AG20443 (cell line): ENCODE measurements at places on chromosomes 2 and 18.

- DNase-seq = no peak
Measured at GRCh38 chr2:1400943-1401735, 12.1 kb upstream of the TPO start.

- DNase-seq = no peak
Measured at GRCh38 chr2:217755027-217755745, 247.6 kb downstream of the TNS1 start.

- no peak for DNase-seq
Measured at GRCh38 chr2:176873403-176873802, 339.2 kb upstream of the HNRNPA3 start.

GRCh38 chr2:72128059-72128842, 19.4 kb downstream of the CYP26B1 start:
- DNase-seq = no peak

GRCh38 chr2:761384-761783, 84.2 kb upstream of the TMEM18 start:
- DNase-seq = no peak

- DNase-seq = no peak
Measured at GRCh38 chr18:73258375-73259087, 390.7 kb upstream of the NETO1 start.

DNA sequence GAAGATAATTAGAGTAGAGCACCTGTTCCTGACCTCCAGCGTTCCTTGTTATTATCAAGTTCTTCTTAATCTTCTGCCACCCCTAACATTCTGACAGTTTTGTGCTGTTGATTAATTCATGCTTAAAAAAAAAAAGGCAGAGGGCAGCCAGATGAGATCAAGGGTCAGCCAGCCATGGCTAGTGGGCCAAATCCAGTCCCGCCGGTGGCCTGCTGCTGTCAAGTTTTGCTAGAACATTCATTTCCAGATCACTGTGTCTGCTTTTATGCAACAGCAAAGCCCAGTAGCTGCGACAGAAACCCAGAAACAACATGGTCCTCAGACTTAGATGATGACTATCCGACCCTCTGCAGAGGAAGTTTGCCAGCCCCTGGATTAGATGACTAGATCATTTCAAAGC, 101.6 kb downstream of the RNF144A start:
- DNase-seq = no peak

DNA sequence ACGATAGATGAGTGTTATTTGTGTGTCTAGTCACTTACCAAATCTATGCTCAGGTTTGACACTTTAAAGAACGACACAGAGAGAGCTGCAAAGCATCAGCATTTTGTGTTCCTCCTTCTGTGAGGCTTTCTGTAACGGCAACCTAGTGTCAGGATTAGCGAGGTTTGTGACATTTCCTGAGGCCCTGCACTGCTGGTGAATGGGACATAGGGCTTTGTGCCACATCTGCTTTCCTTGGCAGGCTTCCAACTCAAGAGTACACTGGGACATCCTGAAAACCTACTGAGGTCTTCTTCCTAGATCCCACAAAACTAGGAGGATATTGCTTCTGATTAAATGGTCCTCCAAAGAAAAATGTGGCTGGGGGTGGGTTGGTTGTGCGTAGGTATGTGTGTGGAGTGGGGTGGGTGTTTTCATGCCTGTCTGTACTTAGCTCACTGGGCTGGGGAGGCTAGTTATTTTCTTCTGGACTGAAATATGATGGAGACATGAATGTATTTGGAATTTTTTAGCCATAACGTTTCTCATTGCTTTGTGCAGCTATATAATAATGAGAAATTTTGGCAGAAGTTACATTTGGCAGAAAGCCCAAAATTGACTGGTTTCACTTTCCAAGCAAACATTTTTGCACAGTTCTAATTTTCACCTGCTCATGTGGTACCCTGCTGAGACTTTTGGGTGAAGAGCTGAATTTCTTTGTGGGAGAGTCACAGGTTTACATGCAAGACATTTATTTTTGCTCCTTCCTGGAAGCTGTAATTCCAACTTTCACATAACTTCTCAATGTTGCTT, 308.4 kb downstream of the XIRP2 start:
- peak; percentile 19 for DNase-seq

- no peak for DNase-seq
Measured at GRCh38 chr2:148292431-148292830, 271.5 kb downstream of the MBD5 start.

DNA sequence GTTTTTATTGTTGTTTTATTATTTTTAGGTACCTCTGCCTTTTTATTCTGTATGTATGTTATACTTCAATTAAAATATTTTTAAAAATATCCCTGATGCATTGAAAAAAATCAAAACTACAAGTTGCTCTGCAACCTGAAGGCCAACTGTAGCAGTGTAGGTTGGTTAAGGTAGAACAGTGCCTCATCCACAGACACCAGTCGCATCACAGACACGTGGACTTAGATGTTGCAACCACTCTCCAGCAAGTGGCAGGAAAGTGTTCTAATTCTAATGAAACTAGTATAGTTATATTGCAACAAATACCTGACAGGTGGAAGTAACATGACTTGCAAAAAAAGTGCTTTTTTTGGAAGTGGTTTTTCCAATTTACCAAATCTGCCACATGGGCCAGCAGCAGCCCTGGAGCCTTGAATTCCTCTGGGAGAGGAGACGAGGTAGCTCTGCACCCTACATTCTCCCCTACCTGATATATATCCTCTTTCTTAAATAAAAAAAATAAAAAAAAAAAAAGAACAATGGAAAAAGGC, 28.4 kb upstream of the SLC3A1 start:
- DNase-seq = no peak

GRCh38 chr2:142915502-142915901, 38.0 kb downstream of the KYNU start:
- DNase-seq = no peak

GRCh38 chr2:186772579-186772978, 76.4 kb downstream of the ZSWIM2 start:
- no peak for DNase-seq

DNA sequence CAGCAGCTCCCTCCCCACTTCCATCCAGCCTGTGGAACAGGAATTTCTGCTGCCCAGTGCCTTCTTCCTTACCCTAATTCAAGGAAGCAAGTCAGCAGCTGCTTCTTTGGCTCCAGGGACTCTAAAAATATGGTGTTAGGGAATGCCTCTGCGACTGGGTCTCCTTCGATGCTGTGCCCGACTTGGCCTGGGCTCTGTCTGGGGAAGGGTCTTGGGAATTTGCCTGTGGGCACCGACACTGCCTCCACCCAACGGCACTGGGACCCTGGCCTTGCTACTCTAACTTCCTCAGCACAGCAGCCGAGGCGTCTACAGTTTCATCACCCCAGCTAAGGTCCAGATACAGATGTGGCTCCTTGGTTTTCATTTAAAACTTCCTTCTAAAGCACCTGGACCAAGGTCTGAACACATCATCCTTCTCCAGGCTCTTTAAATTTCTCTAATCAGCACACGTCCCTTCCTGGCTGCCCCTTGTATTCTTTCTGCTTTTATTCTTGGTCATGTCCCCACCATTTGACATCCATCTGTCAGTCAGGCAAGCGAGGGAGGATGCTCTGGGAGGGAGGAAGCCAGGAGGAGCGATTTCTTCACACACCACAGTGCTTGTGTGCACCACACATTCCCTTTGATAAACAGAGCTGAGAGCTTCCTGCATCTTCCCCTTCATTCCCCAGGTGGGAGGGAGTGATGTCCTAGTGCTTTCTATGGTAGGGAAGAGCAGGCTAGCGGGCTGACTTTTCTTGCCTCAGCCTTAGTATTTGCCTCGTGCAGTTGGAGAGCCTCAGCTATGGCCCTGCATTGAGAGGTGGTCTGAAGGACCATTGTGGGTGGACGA, 6.8 kb downstream of the LBH start:
- no peak for DNase-seq

DNA sequence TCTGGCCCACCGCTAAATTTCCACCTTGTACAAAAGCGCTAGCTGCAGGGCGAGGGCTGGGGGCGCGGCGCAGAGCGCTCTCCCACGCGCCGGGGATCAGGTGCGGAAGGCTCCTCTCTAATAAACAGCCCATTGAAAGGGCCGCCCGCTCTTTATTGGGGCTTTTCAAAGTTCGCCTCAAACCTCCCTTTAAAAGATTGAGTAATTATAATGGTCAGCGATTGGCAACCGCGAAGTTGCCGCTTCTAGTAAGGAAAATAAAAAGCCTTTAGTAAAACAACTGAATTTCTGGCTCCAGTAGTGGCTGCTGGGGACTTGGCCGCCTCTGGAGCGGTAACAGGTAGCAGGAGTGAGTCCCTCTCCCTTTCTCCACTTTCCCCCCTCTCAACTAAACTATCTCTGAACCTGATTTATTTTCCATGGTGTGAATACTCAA, 755 bp downstream of the NEUROD1 start:
- DNase-seq = no peak

GRCh38 chr2:49237867-49238603, 83.7 kb upstream of the FSHR start:
- DNase-seq = no peak

DNA sequence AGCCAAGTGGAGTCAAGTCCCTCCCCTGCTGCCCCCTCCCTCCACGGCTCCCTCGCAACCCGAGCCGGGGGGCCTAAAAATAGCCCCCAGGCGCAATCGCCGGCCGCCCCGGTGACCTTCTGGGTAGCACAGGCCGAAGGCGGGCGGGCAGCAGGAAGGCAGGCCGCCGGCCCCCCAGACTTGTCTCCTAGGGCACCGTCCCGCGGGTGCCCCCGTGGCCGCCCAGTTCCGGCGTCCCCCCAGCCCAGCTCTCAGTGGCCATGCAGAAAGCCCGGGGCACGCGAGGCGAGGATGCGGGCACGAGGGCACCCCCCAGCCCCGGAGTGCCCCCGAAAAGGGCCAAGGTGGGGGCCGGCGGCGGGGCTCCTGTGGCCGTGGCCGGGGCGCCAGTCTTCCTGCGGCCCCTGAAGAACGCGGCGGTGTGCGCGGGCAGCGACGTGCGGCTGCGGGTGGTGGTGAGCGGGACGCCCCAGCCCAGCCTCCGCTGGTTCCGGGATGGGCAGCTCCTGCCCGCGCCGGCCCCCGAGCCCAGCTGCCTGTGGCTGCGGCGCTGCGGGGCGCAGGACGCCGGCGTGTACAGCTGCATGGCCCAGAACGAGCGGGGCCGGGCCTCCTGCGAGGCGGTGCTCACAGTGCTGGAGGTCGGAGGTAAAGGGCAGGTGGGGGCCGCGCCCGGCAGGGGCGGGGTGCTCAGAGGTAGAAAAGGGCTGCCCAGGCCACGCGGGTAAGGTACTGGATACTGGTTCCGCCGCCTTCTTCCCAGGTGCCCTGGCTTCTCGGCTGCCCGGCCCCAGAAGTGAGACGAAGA, at the start of gene SPEG:
Gene SPEG, plus strand, starts transcription at position 126 of the 808 bp plus-strand sequence. Its CDS starts 135 bp downstream, at position 261.
- peak; percentile 57 for DNase-seq

DNA sequence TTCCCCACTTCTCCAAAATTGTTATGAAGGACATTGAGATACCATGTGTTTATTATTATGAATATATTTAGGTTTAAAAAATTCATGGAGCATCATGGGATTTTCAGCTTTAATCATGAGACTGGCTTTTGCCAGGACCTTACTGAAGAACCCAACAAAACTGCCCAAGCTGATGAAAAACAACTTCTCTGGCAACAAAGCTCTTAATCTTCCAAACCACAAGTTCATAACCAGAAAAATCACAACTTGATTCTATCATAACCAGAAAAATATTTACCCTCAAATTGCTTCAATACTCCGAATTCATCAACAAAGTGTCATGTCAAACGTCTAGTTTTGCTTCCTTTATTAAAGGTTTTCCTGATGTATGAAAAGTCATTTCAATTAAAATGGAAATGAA, 971.8 kb upstream of the ACVR2A start:
- DNase-seq = no peak

GRCh38 chr2:176018708-176019107, 16.6 kb upstream of the LNPK start:
- DNase-seq = no peak

GRCh38 chr2:208025814-208026184, 472 bp upstream of the PLEKHM3 start:
- peak; percentile 21 for DNase-seq

GRCh38 chr2:189826039-189826438, 41.8 kb downstream of the PMS1 start:
- no peak for DNase-seq

DNA sequence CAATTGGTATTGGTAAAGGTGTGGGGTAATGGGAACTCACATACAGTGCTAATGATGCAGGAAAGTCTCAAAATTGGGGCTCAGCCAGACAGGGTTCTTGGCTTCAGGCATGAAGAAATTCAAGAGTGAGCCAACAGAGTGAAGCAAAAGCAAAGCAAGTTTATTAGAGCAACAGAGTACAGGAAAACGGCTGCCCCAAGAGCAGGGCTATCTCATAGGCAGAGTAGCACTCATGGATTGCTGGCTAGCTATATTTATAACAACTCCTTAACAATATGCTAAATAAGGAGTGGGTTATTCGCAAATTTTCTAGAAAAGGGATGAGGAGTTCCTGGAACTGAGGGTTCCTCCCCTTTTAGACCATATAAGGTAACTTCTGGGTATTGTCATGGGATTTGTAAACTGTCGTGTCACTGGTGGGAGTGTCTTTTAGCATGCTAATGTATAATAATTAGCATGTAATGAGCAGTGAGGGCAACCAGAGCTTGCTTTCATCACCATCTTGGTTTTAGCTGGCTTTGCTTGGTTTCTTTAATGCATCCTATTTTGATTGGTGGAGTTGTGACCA, 233.8 kb upstream of the NOL4 start:
- DNase-seq = no peak
